ENCODE measurements at places on chromosomes 7 and 10.

GRCh38 chr10:131573256-131573655 lies 261.7 kb upstream of the TCERG1L start:
- no peak for DNase-seq

GRCh38 chr10:105834261-105835059 lies 1193.4 kb downstream of the SORCS3 start:
- no peak for DNase-seq

GRCh38 chr10:109895848-109896247 lies 27.5 kb downstream of the XPNPEP1 start:
- DNase-seq: no peak

- no peak for DNase-seq
Measured at GRCh38 chr10:71889388-71889987, 38.4 kb upstream of the PSAP start.
